ENCODE measurements at places on chromosomes 6 and 20. TPM values are rescaled to one million over a fixed set of nuclear protein-coding genes. Genes with fewer than 3 reads are reported as not detected.

DNA sequence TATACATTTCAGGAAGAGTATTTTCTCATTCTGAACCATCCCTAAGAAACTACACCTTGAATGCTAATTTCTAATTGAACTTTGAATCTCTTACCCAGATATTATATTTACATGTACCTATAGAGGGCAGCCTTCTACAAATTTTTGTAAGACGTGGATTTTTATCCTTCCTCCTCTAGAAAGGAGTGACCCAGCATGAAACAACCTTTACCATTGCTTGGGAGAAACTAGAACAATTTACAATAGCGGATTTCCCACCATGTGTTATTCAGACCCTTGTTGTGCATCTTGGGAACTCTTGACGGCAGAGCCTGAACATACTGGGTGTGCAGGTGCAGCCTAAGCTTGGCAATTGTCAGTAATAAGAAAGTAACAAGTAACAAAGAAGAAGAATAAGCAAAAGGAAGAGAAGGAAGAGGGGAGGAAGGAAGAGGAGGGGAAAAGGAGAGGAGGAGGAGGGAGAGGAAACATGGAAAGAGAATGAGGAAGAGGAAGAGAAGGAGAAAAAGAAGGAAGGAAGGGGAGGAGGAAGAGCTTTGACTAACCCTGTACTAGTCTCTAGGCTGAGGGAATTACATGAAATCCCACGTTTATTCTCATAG, 10.8 kb upstream of the TAAR1 start:
- DNase-seq = no peak
- no peak overlapping the region for H3K4me3 ChIP-seq
- H3K4me1 ChIP-seq = peaks cover 3% of the 10 kb centered on the region
- no peaks in the 10 kb centered on the region for H3K36me3 ChIP-seq

RNF39 gene
- total RNA-seq = not detected

- no peak for DNase-seq
- no peak overlapping the region for H3K27ac ChIP-seq
- H3K27me3 ChIP-seq = no peaks in the 10 kb centered on the region
- peaks cover 79% of the 10 kb centered on the region for H3K36me3 ChIP-seq
- no peak overlapping the region for H3K4me3 ChIP-seq
- H3K4me1 ChIP-seq = peaks cover 8% of the 10 kb centered on the region
Measured at GRCh38 chr6:15521582-15521981, 141.2 kb downstream of the DTNBP1 start.

APCDD1L gene
- total RNA-seq = not detected

Measured in CD4-positive, alpha-beta T cell (primary cell).